ENCODE measurements at places on chromosomes 2 and 18.

GRCh38 chr2:104502901-104503300, 351.0 kb upstream of the POU3F3 start:
- DNase-seq = no peak

DNA sequence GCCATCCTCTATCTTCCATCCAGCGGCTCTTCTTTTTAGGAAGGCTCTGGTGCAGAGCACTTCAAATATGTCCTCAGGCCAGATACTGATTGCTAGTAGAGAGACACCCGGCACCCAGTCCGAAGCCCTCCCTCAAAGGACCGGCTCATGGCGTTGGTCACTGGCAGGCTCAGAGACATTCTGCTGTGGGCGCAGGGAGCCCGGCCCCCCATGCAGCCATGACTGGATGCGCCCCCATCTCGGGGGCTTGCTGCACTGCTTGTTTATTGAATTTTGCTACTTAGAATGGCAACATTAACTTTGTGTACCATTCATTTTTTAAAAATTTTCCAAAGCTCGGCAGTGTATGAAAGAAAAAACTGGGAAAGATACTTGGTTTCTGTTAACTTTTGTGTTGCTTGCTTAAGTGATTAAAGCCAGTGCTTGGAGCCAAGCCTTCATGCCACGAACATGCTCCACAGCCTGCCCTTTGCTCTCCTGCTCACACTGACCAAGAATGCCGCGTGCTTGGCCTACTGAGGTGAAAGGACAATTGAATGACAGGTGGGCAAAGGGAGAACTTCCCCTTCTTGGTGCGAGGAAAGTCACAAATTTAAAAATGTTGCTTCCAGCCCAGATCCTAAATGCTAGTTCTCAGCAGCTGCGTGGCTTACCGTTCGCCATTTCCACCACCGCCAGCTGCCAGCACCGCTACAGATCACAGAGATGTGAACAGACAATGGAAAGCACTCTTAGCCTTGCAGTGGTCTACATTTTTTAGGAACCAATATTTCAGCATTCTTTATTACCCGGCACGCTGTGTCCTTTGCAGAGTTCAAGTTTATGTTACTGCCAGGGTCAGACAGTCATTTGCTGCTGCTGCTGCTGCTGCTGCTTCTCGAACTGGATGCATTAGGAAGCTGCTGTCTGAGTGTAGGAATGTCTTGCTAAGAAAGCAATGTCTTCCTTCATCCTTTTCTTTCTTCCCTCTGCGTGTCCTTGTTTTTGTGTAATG, 76.7 kb downstream of the FAM210A start:
- no peak for DNase-seq

DNA sequence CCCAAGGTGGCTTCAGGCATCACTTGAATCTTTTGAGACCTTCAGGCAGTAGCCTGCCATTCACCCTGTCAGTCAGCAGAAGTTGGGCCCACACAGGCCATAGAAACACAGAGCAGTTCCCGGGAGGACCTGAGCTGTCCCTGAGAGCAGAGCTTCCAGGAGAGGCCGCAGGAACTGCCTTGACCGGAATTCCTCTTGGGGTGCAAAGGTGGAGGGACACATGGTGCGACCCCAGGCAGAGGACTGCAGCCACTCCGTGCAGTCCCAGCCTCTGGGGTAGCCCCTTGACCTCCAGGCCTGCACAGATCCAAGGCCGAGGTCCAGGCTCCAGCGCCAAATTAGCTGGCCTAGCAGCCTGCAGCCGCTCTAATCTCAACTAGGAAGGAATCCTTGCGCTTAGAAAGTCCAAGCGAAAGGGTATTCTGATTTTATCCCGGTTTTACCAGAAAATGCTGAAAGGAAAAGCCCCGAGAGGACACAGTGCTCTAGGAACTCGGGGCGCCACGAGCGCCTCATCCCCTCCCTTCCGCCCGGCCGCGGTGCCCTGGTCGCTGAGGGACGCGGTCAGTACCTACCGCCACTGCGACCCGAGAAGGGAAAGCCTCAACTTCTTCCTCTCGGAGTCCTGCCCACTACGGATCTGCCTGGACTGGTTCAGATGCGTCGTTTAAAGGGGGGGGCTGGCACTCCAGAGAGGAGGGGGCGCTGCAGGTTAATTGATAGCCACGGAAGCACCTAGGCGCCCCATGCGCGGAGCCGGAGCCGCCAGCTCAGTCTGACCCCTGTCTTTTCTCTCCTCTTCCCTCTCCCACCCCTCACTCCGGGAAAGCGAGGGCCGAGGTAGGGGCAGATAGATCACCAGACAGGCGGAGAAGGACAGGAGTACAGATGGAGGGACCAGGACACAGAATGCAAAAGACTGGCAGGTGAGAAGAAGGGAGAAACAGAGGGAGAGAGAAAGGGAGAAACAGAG, 5.4 kb downstream of the SIX2 start:
- DNase-seq = no peak

GRCh38 chr2:143473820-143474219, 344.6 kb downstream of the ARHGAP15 start:
- no peak for DNase-seq

- DNase-seq = peak; percentile 2
Measured at GRCh38 chr2:205197468-205198139, 484.7 kb upstream of the NRP2 start.

DNA sequence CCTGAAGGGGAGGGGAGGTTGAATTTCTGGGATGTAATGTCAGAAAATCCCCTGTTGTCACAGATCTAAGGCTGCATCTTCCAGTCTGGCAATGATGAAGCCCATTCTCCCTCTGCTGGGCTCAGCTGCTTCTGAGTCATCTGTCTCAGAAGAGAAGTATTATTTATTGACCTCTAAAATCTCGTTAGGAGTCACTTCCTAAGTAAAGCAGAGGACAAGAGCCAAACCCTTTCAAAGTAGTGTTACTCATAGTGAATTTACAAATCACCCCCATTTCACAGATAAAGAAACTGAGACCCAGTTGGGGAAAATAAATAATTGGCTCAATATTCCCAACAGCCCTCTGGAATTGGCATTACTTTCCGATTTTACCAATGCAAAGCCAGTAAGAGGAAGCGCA, 167.3 kb upstream of the SKOR2 start:
- no peak for DNase-seq

DNA sequence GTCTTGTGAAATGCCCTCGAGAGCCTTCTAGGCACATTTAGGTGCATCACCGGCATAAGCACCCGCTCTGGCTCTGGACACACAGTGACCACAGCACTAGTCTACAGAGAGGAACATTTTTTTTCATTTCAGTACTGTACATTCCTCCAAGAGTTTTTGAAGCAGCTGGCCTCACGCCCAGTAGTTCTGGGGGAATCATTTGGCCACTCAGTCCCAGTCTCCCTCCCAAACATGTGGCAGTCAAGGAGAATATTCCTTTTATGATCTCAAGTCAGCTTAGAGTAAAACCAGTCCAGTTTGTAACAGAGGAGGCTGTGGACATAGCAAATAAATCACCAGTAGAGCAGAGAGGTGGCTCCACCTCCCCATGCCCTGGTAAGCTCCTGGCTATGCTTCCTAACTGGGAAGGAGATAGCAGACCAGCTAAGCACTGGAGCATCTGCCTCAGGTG, 48.1 kb downstream of the KCNE4 start:
- no peak for DNase-seq

GRCh38 chr2:238999291-238999741, 151.4 kb downstream of the TWIST2 start:
- DNase-seq = no peak

GRCh38 chr18:64893349-64893748, 744.5 kb upstream of the LINC00305 start:
- DNase-seq = no peak
